ENCODE measurements at places on chromosomes 5 and 9. TPM values are rescaled to one million over a fixed set of nuclear protein-coding genes. Genes with fewer than 3 reads are reported as not detected.

Gene NR6A1
- 5.9 TPM for total RNA-seq

DNA sequence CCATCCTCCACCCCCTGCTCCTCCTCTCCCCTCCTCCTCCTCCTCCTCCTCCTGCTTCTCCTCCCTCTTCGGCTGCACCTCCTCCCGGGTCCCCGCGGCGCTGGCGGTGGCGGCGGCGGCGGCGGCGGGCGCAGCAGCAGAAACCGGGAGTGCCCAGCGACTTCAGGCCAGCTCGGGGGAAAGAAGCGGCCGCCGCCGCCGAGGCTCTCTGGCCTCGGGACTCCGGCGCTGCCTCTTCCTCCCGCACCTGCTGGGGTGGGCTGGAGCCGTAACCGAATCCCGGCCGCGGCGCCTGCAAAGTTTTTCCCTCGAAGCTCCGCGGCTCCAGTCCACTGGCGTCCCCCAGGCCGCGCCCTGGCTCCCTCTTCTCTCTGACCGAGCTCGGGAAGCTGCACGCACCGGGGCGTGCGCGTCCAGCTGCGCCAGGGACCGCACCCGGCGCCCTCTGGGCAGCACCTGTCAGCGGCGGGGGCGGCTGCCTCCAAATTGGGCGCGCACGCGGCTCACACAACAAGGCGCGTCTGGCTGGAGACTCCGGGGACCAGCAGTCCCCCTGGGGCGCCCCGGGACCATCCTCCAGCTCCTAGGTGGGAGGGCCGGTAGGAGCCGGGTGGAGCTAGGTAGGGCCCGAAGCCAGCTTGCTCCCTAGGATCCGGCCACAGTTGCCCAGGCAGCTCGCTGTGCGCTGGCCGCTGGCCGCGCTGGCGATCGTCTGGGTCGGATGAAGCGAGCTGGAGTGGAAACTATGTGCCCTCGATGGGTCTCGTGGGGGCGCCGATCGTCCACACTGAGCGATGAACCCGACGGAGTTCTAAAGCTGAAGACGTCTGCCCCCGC lies at the start of gene MCTP1:
TSS of gene MCTP1 (minus strand) at position 523 of the 837 bp plus-strand sequence.
- H3K4me3 ChIP-seq: peak within 1 kb of the TSS; percentile 80
- peaks cover 8% of the 10 kb centered on the region for H3K4me1 ChIP-seq
- H3K27ac ChIP-seq: no peak within 1 kb of the TSS
- peak; percentile 60 for DNase-seq

GRCh38 chr5:124620743-124621142 lies 125.7 kb downstream of the ZNF608 start:
- no peak overlapping the region for H3K27ac ChIP-seq
- no peak for DNase-seq
- no peaks in the 10 kb centered on the region for H3K36me3 ChIP-seq
- H3K4me3 ChIP-seq: no peak overlapping the region
- no peaks in the 10 kb centered on the region for H3K27me3 ChIP-seq

DNA sequence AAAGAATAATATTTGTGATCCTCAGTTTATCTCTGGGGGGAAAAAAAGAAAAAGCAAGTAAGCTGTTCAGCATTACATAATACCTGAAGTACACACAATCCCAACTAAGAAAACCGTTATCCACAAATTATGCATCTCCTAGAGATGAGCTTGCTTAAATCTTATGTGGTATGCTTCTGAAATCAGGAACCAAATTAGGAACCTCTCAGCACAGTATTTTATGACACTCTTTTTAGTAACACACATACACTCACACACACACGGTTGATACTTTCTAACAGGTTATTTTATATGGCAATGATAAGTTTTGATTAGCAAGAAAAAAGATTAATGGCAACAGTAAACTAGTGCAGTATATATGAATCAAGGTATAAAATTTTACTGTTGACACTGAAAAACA lies 1.2 kb upstream of the ZNF510 start:
- DNase-seq: no peak
- H3K4me3 ChIP-seq: no peak overlapping the region
- peaks cover 11% of the 10 kb centered on the region for H3K36me3 ChIP-seq
- no peak overlapping the region for H3K27ac ChIP-seq
- H3K4me1 ChIP-seq: no peaks in the 10 kb centered on the region

DNA sequence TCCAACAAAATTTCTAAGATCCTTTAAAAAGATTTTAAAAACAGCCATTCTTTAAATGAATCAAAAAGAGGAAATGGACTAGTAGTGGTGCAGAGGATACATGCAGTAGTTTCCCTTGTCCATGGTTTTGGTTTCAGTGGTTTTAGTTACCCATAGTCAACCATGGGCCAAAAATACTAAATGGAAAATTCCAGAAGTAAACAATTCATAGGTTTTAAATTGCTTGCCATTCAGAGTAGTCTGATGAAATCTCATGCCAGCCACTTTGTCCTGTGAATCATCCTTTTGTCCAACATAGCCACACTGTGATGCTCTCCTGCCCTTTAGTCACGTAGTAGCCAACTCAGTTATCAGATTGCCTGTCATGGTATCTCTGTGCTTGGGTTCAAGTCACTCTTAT lies 286.1 kb downstream of the ANXA1 start:
- DNase-seq: no peak
- no peak overlapping the region for H3K27ac ChIP-seq
- no peaks in the 10 kb centered on the region for H3K4me1 ChIP-seq
- H3K27me3 ChIP-seq: no peaks in the 10 kb centered on the region

GRCh38 chr9:4862506-4863250 lies 69.9 kb downstream of the RCL1 start:
- no peaks in the 10 kb centered on the region for H3K27me3 ChIP-seq
- H3K4me1 ChIP-seq: no peaks in the 10 kb centered on the region
- no peak for DNase-seq
- H3K27ac ChIP-seq: no peak overlapping the region
- no peak overlapping the region for H3K4me3 ChIP-seq

- no peak for DNase-seq
- H3K27me3 ChIP-seq: no peaks in the 10 kb centered on the region
- H3K4me3 ChIP-seq: no peak overlapping the region
- H3K4me1 ChIP-seq: no peaks in the 10 kb centered on the region
- no peaks in the 10 kb centered on the region for H3K36me3 ChIP-seq
- no peak overlapping the region for H3K27ac ChIP-seq
Measured at GRCh38 chr5:149289301-149289700, 17.6 kb downstream of the AFAP1L1 start.

DNA sequence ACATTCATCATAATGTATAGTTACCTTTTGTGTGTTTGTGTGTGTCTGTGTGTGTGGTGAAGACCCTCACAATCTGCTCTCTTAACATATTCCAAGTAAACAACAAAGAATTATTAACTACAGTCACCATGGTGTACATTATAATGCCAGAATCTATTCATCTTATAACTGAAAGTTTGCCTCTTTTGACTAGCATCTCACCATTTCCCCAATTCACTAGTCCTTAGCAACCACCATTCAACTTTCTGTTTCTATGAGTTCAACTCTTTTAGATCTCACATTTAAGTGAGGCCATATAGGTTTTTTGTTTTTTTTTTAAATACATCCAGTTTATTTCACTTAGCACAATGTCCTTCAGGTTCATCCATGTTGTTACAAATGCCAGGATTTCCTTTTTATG lies 83.6 kb downstream of the SMC2 start:
- no peaks in the 10 kb centered on the region for H3K4me1 ChIP-seq
- no peaks in the 10 kb centered on the region for H3K27me3 ChIP-seq
- no peaks in the 10 kb centered on the region for H3K36me3 ChIP-seq
- no peak for DNase-seq
- no peak overlapping the region for H3K27ac ChIP-seq

Data from Calu3 (cell line).